ENCODE measurements at places on chromosomes 13 and 19.
A peak's percentile ranks its signal among the peaks of the same experiment; 100 is the strongest.

DNA sequence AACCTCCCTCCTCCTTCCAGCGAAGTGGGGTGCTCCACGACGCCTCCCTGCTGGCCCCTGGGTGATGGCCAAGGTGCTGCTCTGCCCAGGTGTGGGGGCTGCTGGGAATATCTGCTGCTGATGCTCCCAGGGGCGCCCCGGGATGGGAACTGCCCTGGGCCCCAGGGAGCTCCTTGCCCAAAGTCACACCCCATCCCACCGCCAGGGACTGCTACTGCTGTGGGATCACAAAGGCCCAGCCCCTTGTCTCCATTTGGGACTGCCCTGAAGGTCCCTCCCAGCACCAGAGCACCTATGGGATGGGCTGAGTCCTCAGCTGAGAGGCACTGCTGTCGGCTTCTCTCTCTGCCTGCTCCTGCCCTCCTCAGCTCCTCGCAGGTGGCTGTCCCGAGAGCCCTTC is 19.0 kb downstream of the CHST8 start:
- DNase-seq, result no peak

- DNase-seq, result no peak
Measured at GRCh38 chr19:29421196-29421545, 104.6 kb upstream of the VSTM2B start.

- DNase-seq, result no peak
Measured at GRCh38 chr13:107104631-107105030, 536.7 kb upstream of the ARGLU1 start.

DNA sequence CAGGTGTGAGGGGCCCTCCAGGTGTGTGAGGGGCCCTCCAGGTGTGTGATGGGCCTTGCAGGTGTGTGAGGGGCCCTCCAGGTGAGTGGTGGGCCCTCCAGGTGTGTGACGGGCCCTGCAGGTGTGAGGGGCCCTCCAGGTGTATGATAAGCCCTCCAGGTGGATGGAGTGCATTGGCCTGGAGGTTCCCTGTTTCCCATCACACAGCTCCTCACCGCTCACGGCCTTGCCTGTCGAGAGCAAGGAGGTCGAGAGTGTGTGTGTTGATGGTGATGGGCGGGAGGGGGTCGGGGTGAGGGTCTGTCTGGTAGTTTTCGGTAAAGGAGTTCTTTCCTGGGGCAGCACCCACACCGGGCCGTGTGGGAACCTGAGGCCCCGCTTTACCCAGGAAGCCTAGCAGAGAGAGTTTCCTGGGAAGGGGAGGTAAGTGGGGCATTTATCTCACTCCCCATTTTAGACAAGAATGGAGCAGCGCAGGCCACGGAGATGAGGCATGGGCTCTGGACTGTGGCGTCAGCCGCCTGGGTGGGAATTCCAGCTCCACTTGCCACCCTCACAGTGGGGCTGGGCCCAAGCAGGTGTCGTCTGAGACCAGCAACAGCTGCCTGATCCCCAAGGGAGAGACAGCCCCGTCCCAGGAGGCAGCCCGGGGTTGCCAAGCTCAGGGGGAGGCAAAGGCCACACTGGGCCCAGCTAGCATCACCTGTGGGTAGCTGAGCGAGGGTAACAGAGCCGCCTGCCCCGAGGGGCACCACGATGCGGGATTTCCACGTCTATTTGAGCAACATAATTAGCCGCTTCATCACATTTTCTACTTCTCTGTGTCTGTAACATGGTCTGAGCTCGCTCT is 10.9 kb upstream of the GAS6 start:
- no peak for DNase-seq

GRCh38 chr19:46296722-46297461 is at the start of gene HIF3A:
Gene HIF3A (plus strand): TSS chr19:46297042. CDS start chr19:46297077, 35 bp downstream.
- no peak for DNase-seq

GRCh38 chr19:3113100-3114017 is 19.2 kb downstream of the GNA11 start:
- no peak for DNase-seq

DNA sequence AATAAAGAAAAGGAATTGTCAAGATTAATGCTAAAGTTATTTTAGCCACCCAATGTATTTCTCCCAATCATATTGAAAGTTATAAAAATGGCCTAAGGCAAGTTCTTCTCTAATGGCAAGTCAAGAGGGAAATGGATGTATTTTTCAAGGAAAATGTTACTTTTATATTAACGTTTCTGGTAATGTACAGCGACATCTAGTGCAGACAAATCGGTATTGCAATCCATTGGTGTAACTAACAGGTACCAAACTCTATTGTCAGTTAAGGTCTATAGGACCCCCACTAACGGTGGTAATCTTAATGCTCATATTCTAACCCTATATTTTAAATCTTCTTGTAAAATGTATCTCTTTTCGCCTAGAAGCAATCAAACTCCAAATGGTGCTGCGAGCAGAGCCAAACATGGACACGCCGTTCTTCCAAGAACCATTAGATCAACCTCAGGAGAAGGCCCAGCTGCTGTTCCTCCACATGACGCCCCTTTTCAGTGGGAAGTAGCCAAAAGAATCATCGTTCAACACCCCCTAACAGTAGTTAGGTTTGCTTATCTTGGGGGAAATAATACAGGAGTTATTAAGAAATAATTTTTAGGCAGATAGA is 98.5 kb upstream of the PABPC3 start:
- no peak for DNase-seq

DNA sequence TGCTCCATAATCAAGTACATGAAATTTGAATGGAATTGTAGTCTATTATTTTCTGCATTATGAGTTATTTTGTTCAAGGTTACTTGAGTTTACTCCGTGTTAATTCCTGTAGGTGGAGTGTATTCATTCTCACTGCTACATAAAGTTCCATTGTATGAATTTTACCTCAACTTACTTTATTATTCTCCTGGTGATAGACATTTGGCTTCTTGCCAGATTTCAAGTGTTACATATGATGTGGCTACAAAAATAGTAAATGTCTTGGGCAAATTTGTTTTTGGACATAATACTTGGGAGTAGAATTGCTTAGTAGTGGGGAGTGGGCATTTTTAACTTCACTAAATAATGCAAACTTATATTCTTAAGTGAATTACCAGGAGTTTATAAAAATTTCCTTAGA is 328.9 kb downstream of the SHISA2 start:
- DNase-seq, result no peak

GRCh38 chr13:98528663-98529064 is 48.2 kb downstream of the STK24 start:
- DNase-seq, result no peak

DNA sequence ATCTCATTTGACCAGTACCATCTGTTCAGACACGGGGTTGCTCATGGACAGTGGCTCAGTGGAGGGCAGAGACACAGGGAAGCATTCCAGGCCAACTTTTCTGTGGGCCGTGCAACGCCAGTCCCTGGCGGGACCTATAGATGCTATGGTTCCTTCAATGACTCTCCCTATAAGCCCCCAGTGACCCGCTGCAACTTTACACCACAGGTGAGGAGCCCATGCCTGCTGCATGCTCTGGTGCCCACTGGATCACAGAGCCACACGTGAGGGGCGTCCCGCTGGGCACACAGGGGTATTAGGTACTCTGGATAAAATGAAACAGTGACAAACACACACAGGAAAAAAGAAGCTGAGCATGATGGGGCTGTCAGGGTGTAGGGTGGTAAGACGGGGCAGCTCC is 34.3 kb downstream of the LAIR2 start:
- DNase-seq, result no peak

GRCh38 chr13:43804461-43805070 is 17.8 kb upstream of the ENOX1 start:
- no peak for DNase-seq

- DNase-seq, result no peak
Measured at GRCh38 chr13:30584051-30584731, 33.5 kb upstream of the USPL1 start.

- DNase-seq, result no peak
Measured at GRCh38 chr13:50700664-50701305, 142.7 kb downstream of the DLEU7 start.

DNA sequence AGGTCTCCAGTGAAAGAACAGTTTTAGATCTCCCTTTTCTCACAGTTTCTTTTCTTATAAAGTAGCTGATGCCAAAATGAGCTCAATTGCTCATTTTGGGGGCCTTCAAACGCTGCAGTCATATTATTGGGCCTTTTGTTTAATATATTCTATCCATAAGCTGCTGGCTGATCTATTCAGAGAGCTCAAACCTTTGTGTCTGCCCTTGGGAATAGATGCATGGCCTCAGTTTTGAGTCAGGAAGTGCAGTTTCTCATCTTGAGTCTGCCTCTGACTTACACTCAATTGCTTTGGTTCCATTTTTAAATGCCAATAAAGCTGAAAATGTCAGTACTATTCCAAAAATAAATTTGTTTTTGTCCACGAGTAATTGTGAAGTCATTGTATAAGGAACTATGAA is 468.9 kb downstream of the KLF12 start:
- DNase-seq, result no peak

- DNase-seq, result no peak
Measured at GRCh38 chr13:36158611-36159010, 27.4 kb upstream of the DCLK1 start.

GRCh38 chr13:82947191-82947621 is 935.1 kb downstream of the SLITRK1 start:
- no peak for DNase-seq

- peak; percentile 94 for DNase-seq
Measured at GRCh38 chr19:19224852-19225494, 13.2 kb downstream of the NCAN start.

- DNase-seq, result no peak
Measured at GRCh38 chr13:98217597-98217996, 40.5 kb upstream of the RNF113B start.

- no peak for DNase-seq
Measured at GRCh38 chr13:47409778-47410177, 512.9 kb upstream of the HTR2A start.

DNA sequence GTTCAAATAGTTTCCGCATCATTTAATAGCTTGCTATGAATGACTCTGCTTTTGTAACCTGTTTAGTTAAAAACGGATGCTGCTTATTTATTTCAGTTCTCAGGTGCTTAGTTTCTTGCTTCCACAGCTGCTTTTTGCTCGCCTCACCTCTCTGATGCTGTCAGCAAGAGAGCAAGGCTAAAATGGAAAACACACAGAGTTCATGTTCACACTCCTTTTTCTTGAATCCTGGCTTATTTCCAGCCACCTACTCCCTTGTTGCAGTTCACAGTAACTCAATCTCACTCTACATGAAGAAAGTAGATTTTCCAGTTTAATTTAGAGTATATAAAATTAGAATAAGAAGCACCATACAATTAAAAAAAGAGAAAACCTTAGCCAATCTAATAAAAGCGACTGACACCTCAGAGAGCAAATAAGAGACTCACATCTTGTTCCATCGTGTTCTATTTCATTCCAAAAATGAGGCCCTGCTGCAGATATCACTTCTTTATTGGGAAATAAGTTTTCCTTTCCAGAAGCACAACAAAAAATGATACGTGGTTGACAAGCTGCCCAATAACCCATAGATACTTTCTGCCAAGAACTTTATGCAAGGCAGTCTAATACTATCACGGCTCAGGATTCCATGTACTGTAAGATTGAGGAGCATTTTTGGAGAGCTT is 326.1 kb upstream of the SLITRK1 start:
- DNase-seq, result no peak

GRCh38 chr13:106369858-106370257 is 165.6 kb downstream of the EFNB2 start:
- no peak for DNase-seq

DNA sequence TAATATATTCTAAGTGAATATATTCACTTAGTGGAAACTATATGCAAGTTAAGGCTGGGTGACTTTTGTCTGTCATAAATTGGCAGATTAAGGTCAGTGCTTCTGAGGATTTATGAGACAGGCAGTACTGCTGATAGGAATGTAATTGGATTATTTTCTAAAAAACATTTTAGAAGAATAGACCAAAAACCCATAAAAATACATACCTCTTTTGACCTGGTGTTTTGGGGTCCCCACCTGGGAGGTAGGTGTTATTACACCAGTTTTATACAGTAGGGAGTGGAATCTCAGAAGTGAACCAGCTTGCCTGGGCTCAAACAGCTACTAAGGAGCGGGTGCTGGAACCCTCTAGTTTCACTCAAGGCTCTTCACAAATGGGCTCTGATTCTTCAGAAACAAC is 25.3 kb downstream of the COG3 start:
- DNase-seq, result no peak

GRCh38 chr13:109707044-109707741 is 79.2 kb downstream of the IRS2 start:
- no peak for DNase-seq

GRCh38 chr19:22446605-22447004 is 24.5 kb upstream of the ZNF98 start:
- no peak for DNase-seq

- DNase-seq, result no peak
Measured at GRCh38 chr19:40394816-40395210, 4.8 kb upstream of the HIPK4 start.

GRCh38 chr19:17058236-17058635 is 17.0 kb downstream of the HAUS8 start:
- no peak for DNase-seq

DNA sequence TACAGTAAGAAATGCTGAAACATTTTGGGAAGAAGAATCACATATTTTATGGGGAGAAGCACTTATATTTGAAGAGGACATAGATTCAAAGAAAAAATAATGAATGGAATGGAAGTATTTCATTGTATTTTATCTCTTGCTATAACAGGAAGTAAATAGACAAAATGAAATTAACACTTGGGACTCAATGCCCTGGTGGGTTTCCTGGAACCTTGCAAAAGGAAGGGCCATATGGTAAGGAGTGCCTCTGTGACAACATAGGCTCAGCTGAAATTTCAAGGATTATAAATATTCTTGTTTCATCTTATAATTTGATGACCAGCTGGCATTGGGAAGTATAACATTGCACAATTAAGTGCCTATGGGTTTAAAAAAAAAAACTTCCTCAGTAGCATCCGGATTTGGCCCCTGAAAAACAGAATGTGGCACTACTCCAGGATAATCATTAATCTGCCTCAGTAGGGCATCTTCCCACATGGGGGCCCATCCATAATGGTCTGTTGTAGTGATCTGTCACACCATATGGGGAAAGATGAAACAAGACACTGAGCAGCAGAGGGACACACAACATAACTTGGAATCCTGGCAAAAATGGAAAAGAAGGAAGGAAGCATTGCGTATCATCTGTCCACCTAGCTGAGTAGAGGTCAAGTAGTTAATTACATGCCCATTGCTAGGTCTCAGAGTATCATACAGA is 321.6 kb downstream of the NDFIP2 start:
- DNase-seq, result no peak

DNA sequence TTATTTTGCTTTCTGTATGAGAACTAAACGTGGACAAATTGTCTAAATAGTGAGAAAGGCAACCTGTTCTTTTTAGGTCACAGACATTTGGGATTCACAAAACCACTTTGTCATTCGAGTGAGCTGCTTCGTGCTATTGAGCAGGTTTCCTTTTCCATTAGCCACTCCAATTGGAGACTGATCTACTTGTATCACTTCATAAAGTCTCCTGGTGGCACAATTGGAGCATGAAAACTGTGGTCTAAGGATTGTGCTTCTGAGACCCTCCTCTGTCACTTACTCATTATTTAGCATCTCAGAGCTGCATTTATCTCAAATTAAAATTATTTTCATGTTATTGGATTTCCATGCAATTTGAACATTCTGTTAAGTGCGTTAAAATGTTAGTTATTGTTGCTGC is 397.7 kb downstream of the TDRD3 start:
- no peak for DNase-seq

GRCh38 chr13:26445092-26445491 is 112.4 kb upstream of the WASF3 start:
- DNase-seq, result no peak

Measured in GM12891 (cell line).